Lung (tissue), 17 donors: ENCODE measurements at places on chromosomes 7 and 10. TPM values are rescaled to one million over a fixed set of nuclear protein-coding genes. Genes with fewer than 3 reads are reported as not detected.

The AKR1D1 gene
- total RNA-seq = not detected

The SYNPO2L gene
- total RNA-seq = 0.21 TPM

The WEE2 gene
- total RNA-seq = not detected

The TMEM176A gene
- 33.1 TPM for total RNA-seq

The GRM3 gene
- not detected for total RNA-seq
